ENCODE measurements at places on chromosomes 7 and 10. TPM values are rescaled to one million over a fixed set of nuclear protein-coding genes. Genes with fewer than 3 reads are reported as not detected.

GRCh38 chr10:35641676-35642034 is 441 bp downstream of the FZD8 start:
- DNase-seq, result no peak

CALCR gene
- 0.34 TPM for polyA plus RNA-seq

- no peak for DNase-seq
These were observed 345.5 kb upstream of the POM121L12 start for GRCh38 chr7:52689912-52690311.

NRP1 gene
- polyA plus RNA-seq, result 33.4 TPM

- no peak for DNase-seq
These were observed 653.2 kb upstream of the MKI67 start for GRCh38 chr10:128779416-128779815.

ZNF365 gene
- 0.48 TPM for polyA plus RNA-seq

Data from large intestine (tissue), 12 donors.